T-helper 17 cell (primary cell): ENCODE measurements at places on chromosomes 12 and 14.

GRCh38 chr12:27868139-27868538 lies 88.1 kb upstream of the MANSC4 start:
- DNase-seq: no peak

DNA sequence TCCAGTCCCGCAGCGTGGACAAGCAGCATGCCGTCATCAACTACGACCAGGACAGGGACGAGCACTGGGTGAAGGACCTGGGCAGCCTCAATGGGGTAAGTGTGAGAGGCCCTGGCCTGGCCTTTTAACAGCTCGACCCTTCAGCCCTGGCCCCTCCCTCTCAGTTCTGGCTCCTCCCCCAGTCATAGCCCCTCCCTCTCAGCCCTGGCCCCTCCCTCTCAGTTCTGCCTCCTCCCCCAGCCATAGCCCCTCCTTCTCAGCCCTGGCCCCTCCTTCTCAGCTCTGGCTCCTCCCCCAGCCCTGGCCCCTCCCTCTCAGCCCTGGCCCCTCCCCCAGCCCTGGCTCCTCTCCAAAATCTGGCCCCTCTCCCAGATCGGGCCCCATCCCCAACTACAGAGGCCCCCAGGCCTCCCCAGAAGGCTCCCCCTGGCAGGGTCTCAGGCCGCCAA lies 11.2 kb downstream of the CEP170B start:
- DNase-seq: no peak

GRCh38 chr14:71270111-71270510 lies 362.9 kb downstream of the PCNX1 start:
- DNase-seq: no peak

DNA sequence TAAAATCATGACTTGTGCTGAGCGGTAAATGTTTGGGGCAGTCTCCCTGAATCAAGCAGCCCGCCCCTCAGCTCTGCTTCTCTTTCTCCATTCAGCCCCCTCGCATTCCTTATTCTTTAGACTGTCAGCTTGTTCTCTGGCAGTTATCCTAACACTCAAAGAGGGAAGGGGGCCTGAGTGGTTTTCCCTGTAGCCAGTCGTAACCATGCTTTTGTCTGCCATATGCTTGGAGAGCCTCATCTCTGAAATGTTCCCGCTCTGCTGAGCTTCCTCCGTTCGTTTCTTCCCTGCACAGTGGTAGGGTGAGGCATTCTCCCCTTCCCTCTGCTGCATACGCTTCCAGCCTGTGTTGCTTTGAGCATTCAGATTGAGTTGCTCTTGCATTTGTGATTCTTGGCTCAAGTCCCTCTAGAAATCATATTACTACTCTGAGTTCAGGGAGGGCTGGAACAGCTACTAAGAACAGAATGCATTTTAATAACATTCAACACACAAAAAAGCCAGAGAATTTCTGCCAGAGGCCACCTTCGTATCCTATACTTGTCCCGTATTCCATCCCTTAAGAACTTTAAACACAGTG lies 119.7 kb downstream of the FBXL14 start:
- DNase-seq: no peak

DNA sequence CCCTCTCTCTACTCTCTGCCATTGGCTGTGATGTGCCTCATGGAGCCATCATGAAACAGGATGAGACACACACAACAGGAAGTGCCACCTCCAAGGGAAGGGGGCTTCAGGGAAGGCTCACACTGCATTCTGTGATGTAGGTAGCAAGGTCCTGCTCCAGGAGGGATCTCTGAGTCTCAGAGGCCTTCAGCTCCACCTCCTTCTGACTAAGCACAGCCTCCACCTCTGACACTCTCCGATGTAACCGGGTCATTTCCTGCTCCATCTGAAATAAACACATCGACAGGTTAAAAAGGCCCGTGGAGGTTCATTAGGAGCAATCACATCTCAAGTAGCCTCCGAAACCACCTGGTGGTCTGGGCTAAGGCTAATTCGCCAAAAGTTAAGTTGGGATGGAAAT lies 93.3 kb downstream of the CIT start:
- DNase-seq: no peak

DNA sequence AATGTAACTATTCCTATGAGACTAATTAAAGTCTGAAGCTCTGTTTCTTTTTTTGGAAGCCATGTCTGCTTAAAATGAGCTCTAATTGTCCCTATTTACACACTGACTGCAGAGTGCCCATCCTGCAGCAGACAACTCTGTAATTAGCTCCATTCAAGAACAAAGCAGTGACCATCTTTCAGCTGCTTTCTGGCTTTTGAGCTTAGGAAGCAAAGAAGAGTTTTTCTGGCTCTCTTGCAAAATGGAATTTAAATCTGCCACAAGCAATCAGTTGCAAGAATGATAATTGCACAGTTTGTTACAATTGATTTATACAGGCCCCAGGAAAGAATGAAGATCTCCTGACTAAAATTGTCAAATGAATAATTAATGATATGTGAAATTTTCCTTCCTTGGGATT lies 83.4 kb downstream of the GAS2L3 start:
- no peak for DNase-seq

- no peak for DNase-seq
Measured at GRCh38 chr12:48946205-48946604, 11.1 kb downstream of the ARF3 start.

DNA sequence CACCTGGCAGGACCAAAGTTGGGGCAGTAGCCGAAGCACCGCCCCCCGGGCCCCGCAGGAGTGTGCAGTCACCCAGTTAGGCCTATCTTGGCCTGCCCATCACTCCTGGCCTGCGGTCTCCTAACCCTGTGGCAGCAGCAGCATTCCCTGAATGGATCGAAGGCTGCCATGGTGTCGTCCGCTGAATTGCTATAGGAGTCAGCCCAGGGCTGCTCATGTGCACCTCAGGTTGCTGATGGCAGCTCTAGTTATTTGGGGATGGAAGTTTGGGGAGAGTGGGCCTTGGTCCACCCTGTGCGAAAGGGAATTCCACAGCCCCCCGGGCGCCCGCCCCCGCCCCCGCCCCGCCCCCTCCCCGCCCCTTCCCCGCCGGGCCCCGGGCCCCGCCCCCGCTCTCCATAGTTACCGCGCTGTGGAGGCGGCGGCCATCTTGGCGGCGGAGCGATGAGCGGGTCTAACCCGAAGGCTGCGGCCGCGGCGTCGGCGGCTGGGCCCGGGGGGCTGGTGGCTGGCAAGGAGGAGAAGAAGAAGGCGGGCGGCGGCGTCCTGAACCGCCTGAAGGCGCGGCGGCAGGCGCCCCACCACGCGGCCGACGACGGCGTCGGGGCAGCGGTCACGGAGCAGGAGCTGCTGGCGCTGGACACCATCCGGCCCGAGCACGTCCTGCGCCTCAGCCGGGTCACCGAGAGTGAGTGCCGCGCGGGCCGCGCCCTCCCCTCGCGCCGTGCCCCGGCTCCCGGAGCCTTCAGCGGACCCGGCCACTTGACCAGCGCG lies at the start of gene UNC119B:
Gene UNC119B (plus strand): TSS at position 428 of the 774 bp plus-strand sequence. CDS start 17 bp downstream, at position 445.
- peak; percentile 70 for DNase-seq
